Naive thymus-derived CD4-positive, alpha-beta T cell (primary cell): ENCODE measurements at places on chromosomes 1 and 21. TPM values are rescaled to one million over a fixed set of nuclear protein-coding genes. Genes with fewer than 3 reads are reported as not detected.

The APOBEC4 gene
- total RNA-seq, result not detected

The NTRK1 gene
- total RNA-seq, result 3.2 TPM

The BRWD1 gene
- total RNA-seq, result 39.7 and 41.1 TPM in 2 replicates

The HSPA6 gene
- total RNA-seq, result 3.5 TPM

The PLXNA2 gene
- total RNA-seq, result 1.6 TPM

The MYOM3 gene
- total RNA-seq, result not detected in 2 replicates

The CD1E gene
- not detected for total RNA-seq

GRCh38 chr1:206067486-206068227 is 14.7 kb downstream of the RHEX start:
- no peak for DNase-seq
- H3K4me1 ChIP-seq, result no peaks in the 10 kb centered on the region
- no peak overlapping the region for H3K4me3 ChIP-seq
- no peaks in the 10 kb centered on the region for H3K27me3 ChIP-seq
- H3K36me3 ChIP-seq, result no peaks in the 10 kb centered on the region

DNA sequence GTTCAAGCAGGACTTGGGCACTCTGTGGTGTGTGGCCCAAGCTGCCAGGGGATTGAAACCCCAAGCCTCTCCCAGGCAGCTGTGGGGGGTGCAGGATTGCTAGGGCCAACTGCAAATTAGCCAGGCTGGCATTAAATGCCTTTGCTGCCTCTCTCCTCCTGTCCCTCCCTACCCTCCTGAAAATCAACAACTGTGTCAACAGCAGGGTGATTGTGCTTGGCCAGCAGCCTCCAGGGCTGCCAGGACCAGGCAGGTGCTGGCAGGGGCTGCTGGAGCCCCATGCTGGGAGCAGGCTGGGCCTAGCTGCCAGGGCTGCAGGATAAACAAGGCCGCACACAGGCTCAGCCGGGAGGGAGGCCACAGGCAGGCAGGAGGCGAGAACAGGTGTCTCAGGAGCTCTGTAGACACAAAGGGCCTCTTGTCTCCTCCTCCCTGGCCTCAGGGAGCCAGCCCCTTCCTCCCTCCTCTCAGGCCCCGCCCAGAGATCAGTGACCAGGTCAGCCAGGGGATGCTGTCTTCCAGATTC is 11.4 kb downstream of the SOX13 start:
- H3K27me3 ChIP-seq, result no peaks in the 10 kb centered on the region
- no peaks in the 10 kb centered on the region for H3K4me1 ChIP-seq
- no peak overlapping the region for H3K4me3 ChIP-seq
- DNase-seq, result no peak
- H3K27ac ChIP-seq, result no peak overlapping the region
- H3K36me3 ChIP-seq, result no peaks in the 10 kb centered on the region

GRCh38 chr1:47522935-47523834 is 85.3 kb downstream of the FOXD2 start:
- H3K27ac ChIP-seq, result no peak overlapping the region
- H3K4me3 ChIP-seq, result no peak overlapping the region
- no peak for DNase-seq
- no peaks in the 10 kb centered on the region for H3K36me3 ChIP-seq

GRCh38 chr1:225651872-225652728 is 823 bp downstream of the ENAH start:
- no peak overlapping the region for H3K27ac ChIP-seq
- peaks cover 5% of the 10 kb centered on the region for H3K4me1 ChIP-seq
- peak overlapping the region; percentile 4 for H3K4me3 ChIP-seq
- DNase-seq, result no peak

DNA sequence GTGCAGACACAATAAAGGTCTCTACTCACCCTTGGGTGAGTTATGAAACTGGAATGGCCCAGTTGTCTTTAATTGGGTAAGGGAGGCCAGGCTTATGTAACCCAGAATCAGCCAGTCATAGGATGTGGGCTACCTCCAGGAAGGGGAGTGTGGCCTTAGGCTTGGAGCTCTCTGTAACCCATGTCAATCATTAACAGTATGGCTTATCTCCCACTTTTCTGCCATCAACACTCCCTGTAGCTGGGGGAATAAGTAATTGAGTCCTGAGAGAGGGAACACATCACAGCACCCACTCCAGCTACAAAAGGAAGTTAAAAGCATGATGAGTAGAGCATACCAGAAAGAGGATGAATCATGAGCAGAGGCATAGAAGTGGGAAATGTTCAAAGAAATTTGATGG is 327.0 kb upstream of the DUSP10 start:
- DNase-seq, result no peak
- no peaks in the 10 kb centered on the region for H3K27me3 ChIP-seq
- H3K4me1 ChIP-seq, result no peaks in the 10 kb centered on the region
- no peak overlapping the region for H3K4me3 ChIP-seq

DNA sequence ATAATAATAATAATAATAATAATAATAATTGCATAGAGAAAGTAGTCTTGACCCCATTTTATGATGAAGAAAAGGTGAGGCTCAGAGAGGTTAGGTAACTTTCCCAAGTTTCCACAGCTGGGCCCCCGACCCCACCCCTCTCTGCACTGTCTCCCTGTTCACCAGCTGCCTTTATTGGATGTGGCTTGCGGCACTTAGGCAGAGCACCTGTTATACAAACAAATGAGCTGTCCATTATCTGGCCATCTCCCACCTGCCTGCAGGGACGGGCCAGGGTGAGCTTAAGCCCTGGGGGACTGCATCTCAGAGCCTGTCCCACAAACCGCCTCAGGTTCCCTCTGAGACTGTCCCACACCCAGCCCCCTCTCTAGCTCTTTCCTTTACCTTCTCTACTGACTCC is 10.1 kb upstream of the EFNA1 start:
- no peak overlapping the region for H3K4me3 ChIP-seq
- no peaks in the 10 kb centered on the region for H3K27me3 ChIP-seq
- no peak for DNase-seq
- no peaks in the 10 kb centered on the region for H3K4me1 ChIP-seq

- no peaks in the 10 kb centered on the region for H3K36me3 ChIP-seq
- peaks cover 8% of the 10 kb centered on the region for H3K4me1 ChIP-seq
- no peak for DNase-seq
- no peaks in the 10 kb centered on the region for H3K27me3 ChIP-seq
Measured at GRCh38 chr1:212513586-212513985, 80.9 kb downstream of the NENF start.

GRCh38 chr1:7007902-7008301 is 222.6 kb downstream of the CAMTA1 start:
- no peaks in the 10 kb centered on the region for H3K27me3 ChIP-seq
- H3K36me3 ChIP-seq, result no peaks in the 10 kb centered on the region
- no peak overlapping the region for H3K27ac ChIP-seq
- no peak for DNase-seq

- H3K27ac ChIP-seq, result no peak overlapping the region
- no peaks in the 10 kb centered on the region for H3K36me3 ChIP-seq
- no peaks in the 10 kb centered on the region for H3K27me3 ChIP-seq
- H3K4me3 ChIP-seq, result no peak overlapping the region
- no peak for DNase-seq
- peaks cover 7% of the 10 kb centered on the region for H3K4me1 ChIP-seq
Measured at GRCh38 chr1:117537291-117537920, 68.4 kb upstream of the TENT5C start.

- peaks cover 5% of the 10 kb centered on the region for H3K36me3 ChIP-seq
- no peaks in the 10 kb centered on the region for H3K27me3 ChIP-seq
- peaks cover 10% of the 10 kb centered on the region for H3K4me1 ChIP-seq
Measured at GRCh38 chr21:45157932-45158331, 83.6 kb downstream of the ADARB1 start.

DNA sequence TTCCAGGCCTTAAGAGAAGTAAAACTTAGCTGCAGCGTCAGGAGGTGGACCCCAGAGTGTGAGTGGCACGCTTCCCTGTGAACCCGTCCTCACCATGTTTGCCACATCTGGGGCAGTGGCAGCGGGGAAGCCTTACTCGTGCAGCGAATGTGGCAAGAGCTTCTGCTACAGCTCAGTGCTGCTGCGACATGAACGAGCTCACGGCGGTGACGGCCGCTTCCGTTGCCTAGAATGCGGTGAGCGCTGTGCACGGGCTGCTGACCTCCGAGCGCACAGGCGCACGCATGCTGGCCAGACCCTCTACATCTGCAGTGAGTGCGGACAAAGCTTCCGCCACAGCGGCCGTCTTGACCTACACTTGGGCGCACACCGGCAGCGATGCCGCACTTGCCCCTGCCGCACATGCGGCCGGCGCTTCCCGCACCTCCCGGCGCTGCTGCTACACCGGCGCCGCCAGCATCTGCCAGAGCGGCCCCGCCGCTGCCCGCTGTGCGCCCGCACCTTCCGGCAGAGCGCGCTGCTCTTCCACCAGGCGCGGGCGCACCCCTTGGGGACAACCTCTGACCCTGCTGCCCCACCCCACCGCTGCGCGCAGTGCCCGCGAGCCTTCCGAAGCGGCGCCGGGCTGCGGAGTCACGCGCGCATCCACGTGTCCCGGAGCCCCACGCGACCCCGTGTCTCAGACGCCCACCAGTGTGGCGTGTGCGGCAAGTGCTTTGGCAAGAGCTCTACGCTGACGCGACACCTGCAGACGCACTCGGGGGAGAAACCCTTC is 9.3 kb downstream of the ZNF672 start:
- peaks cover 81% of the 10 kb centered on the region for H3K36me3 ChIP-seq
- H3K4me3 ChIP-seq, result no peak overlapping the region
- no peak overlapping the region for H3K27ac ChIP-seq
- no peak for DNase-seq

- DNase-seq, result no peak
- H3K36me3 ChIP-seq, result no peaks in the 10 kb centered on the region
- no peaks in the 10 kb centered on the region for H3K4me1 ChIP-seq
- H3K4me3 ChIP-seq, result no peak overlapping the region
Measured at GRCh38 chr1:30697571-30698376, 25.6 kb downstream of the MATN1 start.

- H3K27me3 ChIP-seq, result no peaks in the 10 kb centered on the region
- DNase-seq, result no peak
- H3K4me1 ChIP-seq, result no peaks in the 10 kb centered on the region
- no peak overlapping the region for H3K4me3 ChIP-seq
- H3K27ac ChIP-seq, result no peak overlapping the region
- H3K36me3 ChIP-seq, result no peaks in the 10 kb centered on the region
Measured at GRCh38 chr1:212722270-212722957, 22.8 kb upstream of the BATF3 start.

GRCh38 chr1:86701731-86702130 is 2.6 kb upstream of the SH3GLB1 start:
- no peak overlapping the region for H3K4me3 ChIP-seq
- peaks cover 9% of the 10 kb centered on the region for H3K4me1 ChIP-seq
- H3K27me3 ChIP-seq, result no peaks in the 10 kb centered on the region
- no peak overlapping the region for H3K27ac ChIP-seq
- DNase-seq, result no peak

DNA sequence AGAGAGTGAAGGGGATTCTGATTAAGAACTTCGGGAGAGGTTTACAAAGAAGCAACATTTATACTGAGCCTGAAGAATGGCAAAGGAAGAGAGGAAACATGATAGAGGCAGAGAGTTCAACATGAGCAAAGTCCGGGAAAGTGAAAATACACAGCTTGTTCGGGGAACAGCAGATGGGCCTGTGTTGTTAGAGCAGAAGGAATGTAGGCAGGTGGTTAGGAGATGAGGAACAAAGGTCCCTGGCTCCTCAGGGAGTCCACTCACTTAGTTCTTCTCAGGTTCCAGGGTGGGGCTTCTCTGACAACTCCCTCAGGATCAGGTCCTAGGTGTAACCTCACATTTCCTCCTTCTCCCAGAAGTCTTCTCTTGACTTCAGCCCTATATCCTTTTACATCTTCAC is 5.1 kb upstream of the ZNF326 start:
- no peak overlapping the region for H3K27ac ChIP-seq
- no peak overlapping the region for H3K4me3 ChIP-seq
- DNase-seq, result no peak
- no peaks in the 10 kb centered on the region for H3K4me1 ChIP-seq

- no peak for DNase-seq
- H3K4me1 ChIP-seq, result no peaks in the 10 kb centered on the region
- no peaks in the 10 kb centered on the region for H3K27me3 ChIP-seq
- H3K27ac ChIP-seq, result no peak overlapping the region
- no peaks in the 10 kb centered on the region for H3K36me3 ChIP-seq
Measured at GRCh38 chr1:74485622-74486021, 26.8 kb downstream of the LRRC53 start.

DNA sequence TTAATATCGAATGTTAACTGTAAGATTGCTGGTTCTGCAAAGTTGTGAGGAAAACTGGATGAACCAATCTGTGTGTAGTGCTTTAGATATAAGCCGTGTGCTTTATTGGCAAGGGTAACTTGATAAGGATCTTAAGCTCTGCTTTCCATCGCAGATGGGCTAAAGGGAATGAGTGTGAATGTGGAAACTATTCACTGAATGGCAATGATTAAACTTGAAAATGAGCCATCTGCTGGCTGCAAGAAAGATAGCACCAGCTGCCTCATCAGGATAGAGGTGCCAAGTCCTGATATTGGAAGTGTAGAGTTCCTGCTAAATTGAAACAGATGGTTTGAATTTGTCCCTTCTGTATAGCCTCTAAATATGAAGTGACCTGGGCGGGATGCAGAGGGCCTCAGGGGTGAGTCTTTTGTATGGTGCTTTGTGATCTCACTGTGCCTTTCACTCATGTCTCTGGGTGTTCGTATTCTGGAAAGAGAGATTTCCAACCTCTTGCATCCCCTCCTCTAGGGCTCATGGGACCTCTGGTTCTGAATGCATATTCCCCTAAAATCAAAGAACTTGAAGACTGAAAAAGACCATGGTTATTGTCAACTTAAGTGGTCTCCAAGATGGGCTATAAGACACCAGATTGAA is 9.2 kb downstream of the FCRL3 start:
- H3K27ac ChIP-seq, result no peak overlapping the region
- H3K27me3 ChIP-seq, result no peaks in the 10 kb centered on the region
- peaks cover 25% of the 10 kb centered on the region for H3K4me1 ChIP-seq
- H3K4me3 ChIP-seq, result no peak overlapping the region
